ENCODE measurements at places on chromosomes 3 and 15.

DNA sequence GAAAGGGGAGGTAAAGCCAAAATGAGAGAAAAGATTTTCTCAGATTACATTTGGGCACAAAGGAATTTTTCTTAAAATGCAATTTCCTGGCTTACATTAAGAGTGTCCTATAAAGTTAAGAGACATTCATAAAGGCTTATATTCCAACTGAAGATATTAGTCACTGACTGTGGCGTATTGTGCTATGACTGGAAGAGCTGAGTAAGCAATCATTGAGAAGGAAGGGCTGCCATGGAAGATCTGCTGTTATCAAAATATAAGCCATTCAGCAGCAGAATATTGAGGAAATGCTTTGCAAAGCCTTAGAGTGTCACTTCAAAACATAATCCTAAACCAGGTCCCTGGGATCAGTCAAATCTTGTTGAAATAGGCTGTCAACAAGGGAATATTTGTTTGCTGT lies 593.9 kb downstream of the TUSC7 start:
- no peak for DNase-seq

DNA sequence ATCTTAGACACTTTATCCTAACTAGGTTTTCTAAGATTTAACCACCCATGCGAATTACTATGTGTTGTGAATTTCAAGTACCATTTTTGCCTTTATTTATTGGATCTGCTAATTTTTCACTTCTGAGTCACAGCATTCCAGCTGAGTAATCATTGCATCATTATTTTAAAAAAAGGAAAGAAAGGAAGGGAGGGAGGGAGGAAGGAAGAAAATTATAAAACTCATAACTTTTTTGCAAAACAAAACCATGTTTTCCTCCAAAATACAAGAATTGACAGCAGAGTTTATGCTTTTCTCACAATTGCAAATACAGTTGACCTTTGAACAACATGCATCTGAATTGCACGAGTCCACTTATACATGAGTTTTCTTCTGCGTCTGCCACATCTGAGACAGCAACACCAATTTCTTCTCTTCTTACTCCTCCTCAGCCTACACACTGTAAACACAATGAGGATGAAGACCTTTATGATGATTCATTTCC lies 651.4 kb upstream of the NECTIN3 start:
- peak; percentile 82 for DNase-seq

GRCh38 chr15:45242289-45242688 lies 9.7 kb upstream of the SLC28A2 start:
- no peak for DNase-seq

DNA sequence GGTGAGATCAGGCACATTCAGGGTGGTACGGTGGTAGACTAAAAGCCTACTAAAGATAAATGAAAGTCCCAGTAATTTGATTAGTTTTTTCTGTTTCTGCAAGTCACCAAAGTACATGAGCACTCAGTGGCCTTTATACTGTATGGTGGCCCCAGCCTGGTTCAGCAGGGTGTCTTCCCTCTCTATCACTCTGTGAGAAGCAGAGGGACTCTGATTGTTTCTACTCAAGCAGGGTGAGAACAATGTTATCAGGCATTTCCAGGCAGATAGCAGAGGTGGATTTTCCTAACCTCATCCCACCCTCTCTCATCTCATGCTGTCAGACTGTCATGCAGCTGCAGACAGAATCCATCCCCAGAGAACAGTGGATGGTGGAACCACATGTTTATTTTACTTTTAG lies 71.5 kb upstream of the BFSP2 start:
- no peak for DNase-seq

- DNase-seq = no peak
These were observed 33.4 kb downstream of the SPINK8 start for GRCh38 chr3:48299746-48300712.
